ENCODE measurements at places on chromosomes 7 and 10. TPM values are rescaled to one million over a fixed set of nuclear protein-coding genes. Genes with fewer than 3 reads are reported as not detected.

SMO gene
- 40.5 TPM for total RNA-seq

TMEM213 gene
- total RNA-seq = not detected

CALHM1 gene
- 0.13 TPM for total RNA-seq

MEOX2 gene
- total RNA-seq = not detected

VAX1 gene
- not detected for total RNA-seq

TMEM176B gene
- total RNA-seq = not detected

LIPJ gene
- not detected for total RNA-seq

DNA sequence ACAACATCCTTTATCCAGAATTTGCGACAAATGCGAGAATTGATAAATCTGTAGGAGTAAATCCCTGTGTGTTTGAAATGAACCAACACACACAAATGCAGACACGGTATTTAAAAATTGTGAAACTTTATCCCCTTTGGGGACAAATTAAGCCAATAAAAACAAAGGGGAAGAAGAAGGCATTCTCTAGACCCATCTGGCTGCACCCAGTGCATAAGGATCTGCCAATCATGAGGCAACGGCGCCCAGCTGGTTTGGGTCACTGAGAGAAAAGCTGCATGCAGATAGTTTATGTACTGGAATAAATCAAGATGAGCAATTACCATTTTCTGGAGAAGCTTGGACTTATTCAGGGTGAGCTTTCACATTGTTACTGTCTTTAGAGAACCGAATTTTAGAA lies 45.7 kb downstream of the VAX1 start:
- peak; percentile 57 for DNase-seq

- no peak for DNase-seq
Observed at GRCh38 chr10:128704716-128705115, 578.5 kb upstream of the MKI67 start.

DNA sequence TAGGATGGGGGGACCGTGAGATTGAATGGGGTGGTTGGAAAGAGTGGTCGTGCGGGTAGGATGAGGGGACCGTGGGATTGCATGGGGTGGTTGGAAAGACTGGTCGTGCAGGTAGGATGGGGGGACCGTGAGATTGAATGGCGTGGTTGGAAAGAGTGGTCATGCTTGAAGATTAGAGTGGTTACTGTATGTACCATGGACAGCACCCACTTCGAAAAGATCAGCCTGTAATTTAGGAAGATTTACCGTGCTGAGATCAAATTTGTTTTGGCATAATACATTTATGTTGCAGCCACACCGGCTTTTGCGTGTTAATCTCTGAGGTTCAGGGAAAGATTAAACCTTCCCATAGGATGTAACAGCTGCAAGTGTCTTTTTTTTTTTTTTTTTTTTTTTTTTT lies 495.2 kb upstream of the ADARB2 start:
- DNase-seq = no peak

GRCh38 chr7:38411404-38411803 lies 138.0 kb upstream of the TARP start:
- peak; percentile 26 for DNase-seq

DNA sequence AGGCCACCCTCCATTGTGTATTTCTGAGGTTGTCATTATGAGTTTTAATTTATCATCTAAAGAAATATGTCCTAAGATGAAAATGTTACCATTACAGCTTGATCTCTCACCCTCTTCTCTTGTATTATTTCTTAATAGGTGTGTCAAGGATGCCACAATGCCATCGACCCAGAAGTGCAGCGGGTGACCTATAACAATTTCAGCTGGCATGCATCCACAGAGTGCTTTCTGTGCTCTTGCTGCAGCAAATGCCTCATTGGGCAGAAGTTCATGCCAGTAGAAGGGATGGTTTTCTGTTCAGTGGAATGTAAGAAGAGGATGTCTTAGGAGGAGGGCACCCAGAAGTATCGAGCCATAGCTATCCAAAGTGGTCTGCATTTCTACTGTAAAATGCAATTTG lies 46.8 kb downstream of the TES start:
- no peak for DNase-seq

DNA sequence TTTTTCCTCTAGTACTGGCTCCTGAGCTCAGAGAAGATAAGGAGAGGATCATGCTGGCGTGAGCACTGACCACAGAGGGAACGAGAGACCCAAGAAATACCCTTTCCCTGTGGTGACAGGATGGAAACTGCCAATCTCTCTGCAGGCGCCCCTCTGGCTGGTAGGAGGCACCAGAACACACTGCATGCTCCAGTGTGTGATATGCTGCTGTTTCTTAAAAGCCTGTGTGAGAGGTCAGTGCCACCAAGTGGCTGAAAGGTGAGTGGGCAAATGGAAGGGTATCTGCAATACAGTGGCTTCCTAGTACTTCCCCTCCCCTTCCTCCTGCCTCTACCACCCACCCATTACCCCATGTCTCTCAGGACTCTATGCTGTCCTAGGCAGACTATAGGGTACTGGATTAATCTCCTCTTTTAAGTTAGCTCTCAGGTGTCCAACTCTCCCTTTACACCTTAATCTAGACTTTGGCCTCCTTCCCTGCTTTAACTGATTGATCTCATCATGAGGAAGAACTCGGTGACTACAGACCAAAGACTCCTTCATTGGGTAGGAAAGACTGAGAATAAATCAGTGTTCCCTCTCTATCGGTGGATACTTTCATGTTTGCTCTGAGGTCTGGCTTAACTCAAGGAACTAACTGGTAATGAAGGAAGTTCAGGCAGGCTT lies 283.6 kb downstream of the ADRA2A start:
- peak; percentile 46 for DNase-seq

DNA sequence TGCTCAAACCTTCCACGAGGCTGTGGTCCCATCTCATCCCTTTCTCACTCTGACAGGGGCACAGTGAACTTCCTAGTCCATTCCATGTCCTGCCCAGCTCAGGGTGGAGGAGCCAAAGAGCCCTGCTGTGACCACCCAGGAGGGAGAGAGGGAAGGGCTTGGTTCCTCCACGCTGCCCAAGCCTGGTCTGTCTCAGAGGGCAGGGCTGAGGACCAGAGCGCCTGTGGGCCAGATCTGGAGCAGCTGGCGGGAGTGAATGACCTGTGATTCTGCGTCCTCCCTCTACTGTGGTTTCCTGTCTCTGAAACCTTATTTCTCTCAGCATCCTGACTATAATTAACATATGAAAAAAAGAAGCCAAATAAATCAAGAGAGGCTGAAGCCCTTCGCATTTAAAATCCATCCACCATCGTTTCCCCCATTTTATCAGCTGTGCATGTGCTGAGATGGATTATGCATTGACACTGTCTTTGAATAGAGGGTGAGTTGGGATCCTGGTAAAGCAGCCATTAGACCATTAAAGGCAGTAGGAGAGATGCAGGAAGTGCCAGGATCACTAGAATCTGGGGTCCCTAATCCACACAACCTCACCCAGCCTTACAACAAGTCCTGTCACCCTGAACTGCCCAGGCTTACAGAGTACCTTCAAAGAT lies 165.6 kb downstream of the DPP6 start:
- no peak for DNase-seq

GRCh38 chr10:101467286-101467770 lies 113.4 kb downstream of the BTRC start:
- DNase-seq = peak; percentile 62

DNA sequence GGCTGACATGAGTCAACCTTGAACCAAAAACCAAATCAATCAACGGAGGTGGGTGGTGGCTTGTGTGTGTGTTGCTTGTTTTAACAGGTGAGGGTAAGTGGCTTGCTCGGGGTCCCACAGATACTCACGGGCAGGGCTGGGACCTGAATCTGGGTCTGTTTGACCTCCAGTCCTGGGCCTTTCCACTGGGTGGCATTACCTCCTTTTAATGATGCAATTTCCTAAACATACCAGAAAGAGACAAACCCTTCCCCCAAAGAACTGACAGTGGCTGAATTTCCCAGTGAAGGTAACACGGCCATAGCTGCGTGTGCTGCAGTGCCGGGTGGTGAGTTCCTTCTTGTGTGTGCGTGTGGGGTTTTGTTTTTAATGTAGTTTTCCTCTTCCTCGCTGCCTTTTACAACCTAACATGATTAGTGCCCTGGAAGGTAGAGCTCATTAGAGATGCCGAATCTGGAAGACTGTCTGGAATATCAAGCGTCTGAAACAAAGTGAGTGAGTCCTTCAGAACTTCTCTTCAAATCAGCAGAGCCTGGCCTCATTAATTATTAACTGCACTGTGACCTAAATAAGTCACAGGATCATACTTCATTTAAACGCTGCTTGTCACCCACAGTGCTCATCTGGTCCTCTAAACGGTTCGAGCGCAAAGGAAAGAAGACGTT lies 166.1 kb upstream of the TCERG1L start:
- DNase-seq = no peak

DNA sequence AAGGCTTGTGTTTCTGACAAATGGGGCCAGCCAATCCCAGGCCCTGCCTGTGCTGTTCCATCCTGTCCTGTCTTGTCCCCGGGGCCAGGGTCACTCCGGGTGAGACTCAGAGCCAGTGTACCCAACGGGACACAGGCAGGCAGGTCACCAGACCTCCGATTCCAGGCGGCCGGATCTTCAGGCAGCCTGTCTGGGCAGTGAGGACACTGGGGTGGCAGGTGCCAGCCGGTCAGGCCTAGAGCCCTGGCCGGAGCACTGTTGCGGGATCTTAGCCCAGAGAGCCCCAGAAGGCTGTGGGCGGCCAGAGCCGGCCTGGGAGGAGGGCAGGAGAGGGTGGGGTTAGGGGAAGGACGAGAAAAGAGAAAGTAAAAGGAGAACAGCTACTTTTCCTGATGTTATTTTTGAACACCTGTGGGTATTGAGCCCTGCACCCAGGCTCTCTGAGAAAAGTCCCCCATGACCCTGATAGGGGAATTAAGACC lies 134.3 kb upstream of the TNRC18 start:
- DNase-seq = no peak

DNA sequence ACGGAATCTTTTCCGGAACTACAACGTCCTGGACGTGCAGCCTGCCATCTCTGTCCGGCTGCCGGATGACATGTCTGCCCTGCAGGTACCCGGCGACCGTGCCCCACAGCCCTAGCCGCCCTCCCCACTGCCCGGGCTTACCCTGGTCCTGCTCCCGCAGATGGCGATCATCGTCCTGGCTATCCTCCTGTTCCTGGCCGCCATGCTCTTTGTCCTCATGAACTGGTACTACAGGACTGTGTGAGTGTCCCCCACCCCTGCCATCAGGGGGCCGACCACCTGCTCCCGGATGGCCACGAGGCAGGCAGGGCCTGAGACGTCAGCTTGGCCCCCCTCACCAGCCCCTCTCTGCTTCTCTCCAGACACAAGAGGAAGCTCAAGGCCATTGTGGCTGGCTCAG lies 38.0 kb upstream of the VSIR start:
- DNase-seq = no peak

Measured in SJCRH30 (cell line).